NCI-H774 (cell line): ENCODE measurements at places on chromosomes 2 and 18.

DNA sequence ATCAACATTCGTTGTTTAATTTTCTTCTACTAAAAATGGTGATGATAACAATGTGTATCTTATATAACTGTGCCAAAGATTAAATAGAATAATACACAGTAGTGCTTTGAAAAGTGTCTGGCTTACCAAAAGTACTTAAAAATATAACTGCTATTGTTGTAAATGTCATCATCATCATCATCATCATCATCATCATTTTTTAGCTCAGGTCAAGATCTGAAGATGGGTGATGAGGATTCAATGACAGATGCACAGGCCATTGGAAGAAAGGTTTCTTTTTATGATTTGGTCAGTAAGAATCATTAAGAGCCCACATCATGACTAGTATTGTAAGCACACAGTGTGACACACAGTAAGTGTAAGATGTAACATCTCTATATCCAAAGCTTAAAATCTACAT is 795.2 kb downstream of the SLC4A3 start:
- no peak for DNase-seq

DNA sequence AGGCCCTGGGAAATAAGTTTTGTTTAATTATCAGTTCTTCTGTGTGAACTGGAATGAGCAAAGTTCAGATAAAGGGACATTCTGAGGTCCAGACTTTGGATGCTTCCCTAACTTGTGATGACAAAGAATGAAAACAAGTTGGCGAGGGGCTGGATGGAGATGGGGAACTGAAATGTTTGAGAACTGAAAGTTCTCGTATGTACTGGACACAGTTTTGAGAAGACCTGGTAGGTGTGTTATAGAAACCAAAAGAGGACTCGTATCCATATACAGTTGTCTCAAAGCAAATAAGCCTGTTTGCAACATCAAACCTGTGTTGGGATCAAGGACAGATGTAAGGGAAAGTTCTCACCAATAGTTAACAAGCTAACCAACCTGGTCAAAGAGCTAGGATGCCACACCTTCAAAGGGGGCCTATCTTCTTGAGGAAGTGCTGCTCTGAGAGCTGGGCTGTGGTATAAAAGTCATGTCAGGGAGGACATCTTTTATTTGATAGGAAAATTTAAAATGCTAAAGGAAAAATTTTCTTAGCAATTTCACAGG is at the start of gene UPP2:
UPP2 (plus strand) TSS at position 493 of the 543 bp plus-strand sequence. CDS start 188 bp downstream, outside the sequence.
- no peak for DNase-seq

DNA sequence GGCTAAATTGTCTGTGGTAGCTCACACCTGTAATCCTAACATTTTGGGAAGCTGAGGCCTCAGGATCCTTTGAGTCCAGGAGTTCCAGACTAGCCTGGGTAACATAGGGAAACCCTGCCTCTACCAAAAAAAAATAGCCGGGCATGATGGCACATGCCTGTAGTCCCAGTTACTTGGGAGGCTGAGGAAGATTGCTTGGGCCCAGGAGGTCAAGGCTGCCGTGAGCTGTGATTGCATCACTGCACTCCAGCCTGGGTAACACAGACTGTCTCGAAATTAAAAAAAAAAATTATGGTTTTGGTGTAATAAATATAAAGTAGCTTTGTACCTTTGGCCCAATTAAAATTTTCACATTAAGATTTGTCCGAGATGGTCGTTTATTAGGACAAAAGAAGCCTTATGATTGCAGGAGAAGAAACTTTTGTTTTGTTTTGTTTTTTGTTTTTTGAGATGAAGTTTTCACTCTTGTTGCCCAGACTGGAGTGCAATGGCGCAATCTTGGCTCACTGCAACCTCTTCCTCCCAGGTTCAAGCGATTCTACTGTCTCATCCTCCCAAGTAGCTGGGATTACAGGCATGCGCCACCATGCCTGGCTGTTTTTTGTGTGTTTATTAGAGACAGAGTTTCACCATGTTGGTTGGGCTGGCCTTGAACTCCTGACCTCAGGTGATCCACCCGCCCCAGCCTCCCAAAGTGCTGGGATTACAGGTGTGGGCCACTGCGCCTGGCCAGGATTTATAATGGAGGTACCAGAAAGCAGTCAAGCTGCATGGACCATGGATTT is 4.1 kb downstream of the MTA3 start:
- no peak for DNase-seq

- DNase-seq = no peak
Observed at GRCh38 chr2:39017334-39017733, 103.5 kb downstream of the SOS1 start.

- no peak for DNase-seq
Observed at GRCh38 chr2:225013425-225014365, 28.6 kb downstream of the DOCK10 start.

- DNase-seq = peak; percentile 52
Observed at GRCh38 chr2:98465456-98466226, 21.0 kb downstream of the INPP4A start.

DNA sequence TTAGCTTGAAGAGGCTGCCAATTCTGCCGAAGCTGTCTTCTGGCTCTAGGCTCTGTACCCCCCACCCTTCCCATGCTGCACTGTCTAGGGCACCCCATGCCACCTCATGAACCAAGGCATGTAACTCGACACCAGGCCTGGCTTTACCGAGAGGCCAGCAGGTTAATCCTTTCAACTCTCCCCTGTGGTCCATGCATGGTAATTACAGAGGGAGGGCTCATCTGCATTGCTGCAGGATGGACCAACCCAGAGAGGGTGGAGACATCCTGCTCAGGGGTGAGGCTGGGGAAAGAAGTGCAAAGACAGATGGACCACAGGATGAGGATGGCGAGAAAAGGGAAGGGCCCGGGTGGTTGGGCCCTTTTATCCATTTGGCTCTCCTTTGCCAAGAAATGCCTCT is 65.8 kb downstream of the KCTD1 start:
- DNase-seq = no peak

GRCh38 chr2:65661980-65662653 is 229.7 kb upstream of the SPRED2 start:
- DNase-seq = no peak

DNA sequence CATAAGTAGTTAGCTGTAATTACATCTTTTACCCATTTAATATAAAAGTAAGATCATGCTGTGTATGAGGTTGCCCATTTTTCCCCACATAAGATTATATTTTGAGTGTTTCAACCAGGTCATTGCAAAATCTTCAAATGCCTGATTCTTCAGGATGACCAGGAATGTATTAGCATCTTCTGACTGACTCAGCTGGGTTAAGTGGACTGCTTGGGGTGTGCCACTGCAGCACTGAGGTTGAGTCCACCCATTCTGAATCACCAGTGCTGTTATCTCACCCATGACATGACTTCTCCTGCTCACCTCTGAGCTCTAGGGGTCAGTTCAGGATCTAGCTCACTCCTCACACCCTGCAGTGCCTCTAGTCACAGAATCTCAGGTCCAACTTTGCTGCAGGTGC is 576.7 kb upstream of the ZEB2 start:
- DNase-seq = no peak

- peak; percentile 56 for DNase-seq
Observed at GRCh38 chr18:49169037-49169521, 218.3 kb upstream of the SMAD7 start.

DNA sequence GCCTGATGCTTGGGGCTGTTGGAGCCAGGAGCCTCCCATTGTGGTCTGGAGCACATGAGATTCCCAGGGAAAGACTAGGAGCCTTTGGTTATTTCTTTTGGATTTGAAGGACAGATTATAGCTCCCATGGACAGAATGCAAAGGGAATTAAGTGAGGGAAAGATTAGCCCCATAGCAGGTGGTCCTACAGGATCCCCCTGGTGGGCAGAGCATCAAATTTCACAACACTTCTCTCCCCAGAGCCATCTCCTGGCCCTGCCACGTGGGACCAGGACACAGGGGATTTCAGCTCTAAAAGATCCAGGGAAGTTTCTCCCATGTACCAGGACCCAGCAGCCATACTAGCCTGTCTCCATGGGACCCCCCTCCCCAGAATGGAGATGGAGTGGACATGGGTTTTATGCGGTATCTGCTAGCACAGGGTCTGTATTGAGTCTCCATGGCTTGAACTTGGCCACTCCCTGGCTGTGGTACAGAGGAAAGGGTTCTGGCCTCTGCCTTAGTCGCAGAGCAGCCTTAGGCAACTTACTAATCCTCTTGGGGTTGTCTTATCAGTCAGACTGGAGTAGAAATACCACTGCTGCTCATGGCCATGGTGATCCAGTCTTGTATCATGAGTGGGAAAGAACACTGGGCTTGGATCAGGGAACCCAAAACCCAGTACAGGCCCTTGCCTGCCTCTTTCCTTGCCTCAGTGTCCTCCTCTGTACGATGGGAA is 6.8 kb upstream of the PLB1 start:
- DNase-seq = no peak

DNA sequence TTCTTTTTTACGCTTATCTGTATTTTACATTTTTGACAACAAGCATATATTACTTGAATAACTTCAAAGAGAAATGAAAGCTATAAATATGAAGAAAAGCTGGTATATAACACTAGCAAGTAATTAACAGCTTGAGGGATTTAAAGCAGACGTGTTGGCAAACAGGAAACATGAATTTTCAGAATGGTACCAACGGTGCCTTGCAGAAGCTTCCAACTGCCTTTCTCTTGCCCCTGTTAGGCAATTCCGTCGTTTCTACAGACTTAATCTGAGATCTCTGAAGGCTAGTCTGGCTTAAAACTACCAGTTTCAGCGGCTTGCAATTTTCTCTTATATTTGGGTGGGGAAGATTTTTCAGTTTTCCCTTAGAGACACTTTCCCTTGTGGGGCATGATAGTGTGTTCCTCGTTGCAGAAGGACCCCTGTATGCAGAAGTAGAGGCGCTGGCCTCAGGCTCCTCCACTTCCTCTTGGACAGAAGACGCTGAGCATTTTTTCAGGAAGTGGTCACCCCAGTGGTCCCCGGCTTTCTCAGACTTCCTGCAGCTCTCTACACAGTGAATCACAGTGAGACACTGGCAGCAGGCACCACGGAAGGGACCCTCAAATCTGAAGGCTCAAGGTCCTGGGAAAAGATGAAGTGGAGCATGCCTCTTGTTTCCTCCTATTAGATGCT is 56.2 kb upstream of the SLC16A14 start:
- no peak for DNase-seq

- no peak for DNase-seq
Observed at GRCh38 chr18:13446024-13446423, 227.5 kb downstream of the LDLRAD4 start.

GRCh38 chr2:127080938-127081755 is 25.8 kb downstream of the BIN1 start:
- DNase-seq = no peak

DNA sequence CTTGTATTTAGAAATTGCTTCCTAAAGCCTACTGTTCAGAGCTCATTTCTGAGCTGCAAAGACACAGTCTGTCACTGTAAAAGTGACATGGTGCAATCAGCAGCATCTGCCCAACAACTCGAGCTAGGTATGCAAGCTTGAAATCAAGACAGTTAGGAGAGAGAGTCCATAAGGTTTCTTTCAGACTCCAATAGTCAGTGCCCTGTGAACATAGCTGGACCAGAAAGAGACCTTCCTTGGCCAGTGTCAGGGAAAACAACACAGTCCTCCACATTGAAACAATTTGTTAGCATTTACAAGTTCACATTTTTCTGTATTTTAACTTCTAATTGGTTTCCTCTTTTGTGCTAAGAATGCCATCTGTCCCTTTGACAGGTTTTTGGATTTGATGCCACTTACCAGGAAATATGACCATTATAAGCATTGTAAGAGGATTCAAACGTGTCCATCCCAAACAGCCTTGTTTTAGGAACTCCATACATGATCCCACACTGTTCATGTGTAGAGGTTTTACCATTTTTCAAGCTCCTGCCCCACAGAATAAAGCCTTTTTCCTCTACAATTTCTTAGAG is 8.9 kb upstream of the MYCN start:
- no peak for DNase-seq
